Sigmoid colon (tissue), 7 donors: ENCODE measurements at places on chromosomes 1 and 21. TPM values are rescaled to one million over a fixed set of nuclear protein-coding genes. Genes with fewer than 3 reads are reported as not detected.

DNA sequence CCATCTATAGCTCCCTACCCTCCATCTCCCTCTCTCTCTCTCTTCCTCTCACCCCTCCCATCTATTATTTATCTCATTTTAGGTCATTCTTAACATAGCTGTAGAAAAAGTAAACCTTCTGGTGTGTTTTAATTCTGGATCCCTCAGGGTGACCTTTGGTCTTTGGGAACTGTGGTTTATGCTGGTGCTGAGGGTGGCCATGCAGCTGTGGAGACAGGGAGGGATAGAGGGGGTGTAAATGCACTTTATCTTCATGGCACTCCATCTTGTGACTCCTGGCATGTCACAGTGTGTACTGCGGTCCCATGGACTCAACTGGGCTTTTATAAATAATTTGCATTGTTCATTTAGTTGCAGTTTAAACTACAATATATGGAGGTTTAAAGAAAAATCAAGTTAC, 50.2 kb upstream of the RUNX1 start:
- no peaks in the 10 kb centered on the region for H3K36me3 ChIP-seq
- H3K27me3 ChIP-seq, result no peaks in the 10 kb centered on the region
- no peak overlapping the region for H3K27ac ChIP-seq
- DNase-seq, result no peak

- H3K4me1 ChIP-seq, result no peaks in the 10 kb centered on the region
- no peak overlapping the region for H3K27ac ChIP-seq
- H3K4me3 ChIP-seq, result no peak overlapping the region
- H3K27me3 ChIP-seq, result no peaks in the 10 kb centered on the region
- H3K36me3 ChIP-seq, result no peaks in the 10 kb centered on the region
These were observed 610.9 kb downstream of the LRRIQ3 start for GRCh38 chr1:73587080-73587479.

GRCh38 chr1:153466908-153467307, 6.5 kb upstream of the S100A7 start:
- H3K4me3 ChIP-seq, result no peak overlapping the region
- no peaks in the 10 kb centered on the region for H3K27me3 ChIP-seq
- DNase-seq, result no peak
- no peaks in the 10 kb centered on the region for H3K36me3 ChIP-seq
- H3K4me1 ChIP-seq, result no peaks in the 10 kb centered on the region

DNA sequence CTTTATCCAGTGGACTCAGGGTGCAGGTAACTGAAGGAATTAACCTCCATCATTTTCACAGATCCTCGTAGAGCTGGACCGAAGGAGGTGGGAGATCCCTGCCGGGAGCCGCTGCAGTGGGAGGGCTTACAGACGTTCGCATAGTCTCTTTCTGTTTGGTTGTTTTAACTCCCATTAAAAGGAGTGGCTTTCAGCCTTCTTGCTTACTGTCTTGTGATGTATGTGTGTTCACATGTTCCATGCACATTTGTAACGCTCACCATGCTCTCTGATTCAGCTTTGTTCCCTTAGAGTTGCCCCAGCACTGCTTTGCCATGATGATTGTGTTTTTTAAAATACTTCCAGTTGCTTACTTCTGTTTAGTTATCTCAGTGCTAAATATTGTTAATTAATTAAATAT, 85.8 kb downstream of the ADARB1 start:
- DNase-seq, result no peak
- H3K36me3 ChIP-seq, result no peaks in the 10 kb centered on the region
- no peak overlapping the region for H3K4me3 ChIP-seq
- H3K27ac ChIP-seq, result no peak overlapping the region

DNA sequence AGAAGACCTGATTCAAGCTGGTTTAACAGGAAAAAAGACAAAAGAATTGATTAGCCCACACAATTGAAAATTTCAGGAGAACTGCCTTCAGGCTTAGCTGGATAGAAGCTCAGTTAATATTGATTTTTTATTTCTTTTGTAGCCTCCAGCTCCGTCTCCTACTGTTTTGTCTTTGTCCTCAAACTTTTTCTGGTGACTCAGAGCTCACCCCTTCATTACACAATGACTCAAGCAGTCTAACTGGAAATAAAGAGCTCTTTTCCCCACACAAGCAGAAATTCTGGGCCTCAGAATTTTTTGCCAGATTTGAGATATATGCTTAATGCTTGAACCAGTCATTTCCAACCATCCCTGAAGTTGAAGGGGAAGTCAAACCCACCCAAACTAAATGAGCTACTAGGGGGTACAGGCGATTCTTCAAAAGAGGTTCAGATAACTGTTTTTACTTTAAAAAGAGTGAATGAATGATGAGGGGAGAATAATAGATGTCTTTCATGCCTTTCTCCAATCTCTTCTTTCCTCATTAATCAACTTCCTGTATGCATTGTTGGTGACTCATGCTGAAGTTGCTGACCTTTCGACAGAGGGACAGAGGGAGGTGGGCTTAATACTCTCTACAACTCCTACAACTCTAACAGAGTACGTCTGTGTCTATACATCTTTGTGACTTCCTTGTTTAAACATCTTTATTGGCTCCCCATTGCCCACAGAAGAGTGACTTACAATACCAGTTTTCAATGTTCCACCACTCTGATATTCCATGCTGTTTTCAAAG, 6.2 kb upstream of the ACP6 start:
- H3K36me3 ChIP-seq, result no peaks in the 10 kb centered on the region
- no peaks in the 10 kb centered on the region for H3K27me3 ChIP-seq
- no peak overlapping the region for H3K27ac ChIP-seq
- H3K4me3 ChIP-seq, result no peak overlapping the region

Gene CFHR3
- not detected for total RNA-seq

Gene COL9A2
- 0.99 TPM for total RNA-seq
